Stimulated activated CD8-positive, alpha-beta memory T cell treated with anti-CD3 and anti-CD28 coated beads, Interleukin-7, amount 100 ng/mL, for 1 hour (primary cell): ENCODE measurements at places on chromosomes 16 and 17.

DNA sequence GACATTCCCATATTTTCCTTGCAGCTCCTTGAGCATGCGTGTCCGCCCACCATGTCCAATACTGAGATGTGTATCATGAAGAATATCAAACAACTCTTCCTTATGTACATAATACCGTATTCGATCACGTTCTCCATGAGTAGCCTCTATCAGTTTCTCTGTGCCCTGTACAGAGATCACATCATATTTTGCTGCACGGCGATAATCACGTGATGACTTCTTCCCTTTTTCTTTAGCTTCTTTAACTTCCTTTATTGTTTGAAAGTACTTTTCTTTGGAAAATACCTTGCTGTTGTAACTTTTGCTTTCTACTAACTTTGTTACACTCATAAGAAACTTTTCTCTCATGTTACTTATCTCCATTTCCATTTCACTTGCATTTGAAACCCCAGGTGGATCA lies 6.6 kb downstream of the KRABD2 start:
- DNase-seq = no peak

DNA sequence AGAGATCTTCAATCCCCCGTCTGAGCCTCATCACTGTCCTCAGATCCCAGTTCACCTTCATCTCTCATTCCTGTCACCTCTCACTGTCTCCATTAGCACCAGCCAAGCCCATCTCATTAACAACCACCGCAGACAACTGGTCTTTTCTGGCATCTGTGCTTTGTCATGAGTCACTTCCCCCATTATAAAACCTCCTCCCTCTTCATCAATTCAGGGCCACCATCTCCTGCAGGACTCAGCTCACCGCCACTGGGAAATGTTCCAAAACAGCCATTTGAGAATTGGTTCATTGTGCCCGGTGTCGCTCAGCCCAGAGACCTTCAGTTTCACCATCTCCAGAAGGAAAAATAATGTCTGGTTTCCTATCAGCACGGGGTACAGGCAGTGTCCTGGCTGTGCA lies 56.9 kb upstream of the TEKT3 start:
- no peak for DNase-seq

DNA sequence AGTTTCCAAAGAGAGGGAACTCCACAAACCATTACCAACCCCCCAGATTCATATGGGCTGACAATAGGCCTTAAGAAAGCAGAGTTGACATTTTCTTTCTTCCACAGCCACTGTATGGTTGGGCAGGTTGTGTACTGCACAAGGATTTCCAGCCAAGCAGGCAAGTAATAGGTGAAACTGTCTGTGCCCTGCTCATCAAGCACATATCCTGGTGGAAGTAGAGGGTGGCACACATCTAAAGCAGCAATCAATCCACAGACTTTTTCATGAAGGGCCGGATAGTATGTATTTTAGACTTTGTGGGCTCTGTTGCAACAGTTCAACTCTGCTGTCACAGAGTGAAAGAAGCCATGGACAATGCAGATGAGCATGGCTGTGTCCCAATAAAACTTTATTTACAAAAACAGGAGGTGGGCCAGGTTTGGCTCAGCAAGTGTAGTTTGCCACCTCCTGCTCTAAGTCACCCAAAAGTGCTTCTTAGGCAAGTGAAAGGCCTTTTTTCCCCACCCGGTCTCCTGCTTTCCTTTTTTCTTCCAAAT lies 63.4 kb downstream of the SNX20 start:
- DNase-seq = no peak

DNA sequence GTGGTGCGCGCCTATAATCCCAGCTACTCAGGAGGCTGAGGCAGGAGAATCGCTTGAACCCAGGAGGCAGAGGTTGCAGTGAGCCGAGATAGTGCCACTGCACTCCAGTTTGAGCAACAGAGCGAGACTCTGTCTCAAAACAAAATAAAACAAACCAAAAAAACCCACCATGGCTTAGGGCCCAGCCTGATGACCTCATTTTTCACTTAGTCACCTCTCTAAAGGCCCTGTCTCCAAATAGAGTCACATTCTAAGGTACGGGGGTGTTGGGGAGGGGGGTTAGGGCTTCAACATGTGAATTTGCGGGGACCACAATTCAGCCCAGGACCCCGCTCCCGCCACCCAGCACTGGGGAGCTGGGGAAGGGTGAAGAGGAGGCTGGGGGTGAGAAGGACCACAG lies 1.4 kb upstream of the STH start:
- no peak for DNase-seq

DNA sequence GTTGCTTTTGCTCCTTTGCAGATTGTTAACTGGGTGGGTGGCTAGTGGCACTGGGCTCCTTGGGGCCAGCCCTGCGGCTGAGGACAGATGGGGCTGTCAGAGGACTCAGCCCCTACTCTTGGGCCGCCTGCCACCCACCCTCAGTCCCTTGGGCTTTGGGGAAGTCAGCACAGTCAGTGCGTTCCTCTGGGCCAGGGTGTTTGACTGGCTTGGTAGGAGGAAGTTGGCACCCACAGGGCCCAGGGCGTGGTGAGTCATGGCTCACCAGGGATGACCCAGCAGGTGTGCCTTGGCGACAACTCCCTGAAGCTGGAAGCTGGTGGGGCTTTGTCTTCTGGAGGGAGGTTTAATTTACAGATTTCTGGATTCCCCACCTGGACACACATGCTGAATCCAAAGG lies 32.4 kb downstream of the HAPSTR1 start:
- no peak for DNase-seq

GRCh38 chr16:57764341-57765159 lies 29.0 kb downstream of the KATNB1 start:
- no peak for DNase-seq
